ENCODE measurements at places on chromosomes 2 and 18. TPM values are rescaled to one million over a fixed set of nuclear protein-coding genes. Genes with fewer than 3 reads are reported as not detected.

Gene VWA3B
- not detected for total RNA-seq

Gene ELOA2
- not detected for total RNA-seq

DNA sequence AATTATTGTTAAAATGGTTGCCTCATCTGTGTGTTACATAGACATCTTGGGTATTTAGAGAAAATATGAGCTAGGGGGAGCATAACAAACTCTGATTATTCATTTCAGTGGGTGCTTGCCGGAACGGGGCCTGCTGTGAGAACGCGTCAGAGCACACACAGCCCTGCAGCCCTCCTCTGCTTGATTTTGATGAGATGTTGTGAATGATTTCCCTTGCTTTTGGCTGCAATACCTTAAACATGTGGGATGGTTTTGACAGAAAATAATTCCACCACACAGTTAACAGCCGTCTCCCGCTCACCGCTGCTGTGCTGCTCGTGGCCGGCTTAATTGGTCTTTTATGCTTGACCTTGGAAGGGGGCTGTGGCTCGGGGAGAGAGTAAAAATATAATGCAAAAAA, 49.9 kb upstream of the TXNDC2 start:
- no peaks in the 10 kb centered on the region for H3K36me3 ChIP-seq
- no peak overlapping the region for H3K4me3 ChIP-seq
- DNase-seq, result no peak
- H3K4me1 ChIP-seq, result peaks cover 38% of the 10 kb centered on the region
- no peaks in the 10 kb centered on the region for H3K27me3 ChIP-seq
- H3K27ac ChIP-seq, result no peak overlapping the region

GRCh38 chr2:143524119-143524553, 394.9 kb downstream of the ARHGAP15 start:
- no peaks in the 10 kb centered on the region for H3K36me3 ChIP-seq
- no peaks in the 10 kb centered on the region for H3K4me1 ChIP-seq
- no peaks in the 10 kb centered on the region for H3K27me3 ChIP-seq
- H3K27ac ChIP-seq, result no peak overlapping the region
- DNase-seq, result no peak
- H3K4me3 ChIP-seq, result no peak overlapping the region

DNA sequence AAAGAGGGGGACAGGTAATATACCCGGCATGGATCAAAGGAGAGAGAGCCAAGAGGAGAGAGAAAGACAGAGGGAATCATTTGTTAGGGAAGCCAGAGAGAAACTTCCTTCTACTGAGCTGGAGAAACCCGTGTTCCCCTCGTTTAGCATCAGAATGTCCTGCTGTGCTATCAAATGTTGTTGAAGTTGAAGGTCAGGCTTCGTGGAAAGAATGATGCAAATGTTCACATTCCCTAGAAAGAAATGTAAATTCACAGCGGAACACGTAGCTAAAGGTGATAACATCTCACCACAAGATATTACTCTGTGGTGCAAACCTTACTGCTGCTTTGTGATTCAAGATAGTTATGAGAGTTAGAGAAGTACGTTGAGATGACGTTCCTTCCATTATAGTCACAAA, 258.1 kb downstream of the LNPK start:
- H3K27ac ChIP-seq, result no peak overlapping the region
- no peak overlapping the region for H3K4me3 ChIP-seq
- no peaks in the 10 kb centered on the region for H3K27me3 ChIP-seq
- H3K36me3 ChIP-seq, result no peaks in the 10 kb centered on the region

- no peak within 1 kb of the TSS for H3K27ac ChIP-seq
- peaks cover 3% of the 10 kb centered on the region for H3K27me3 ChIP-seq
- no peak for DNase-seq
- no peak within 1 kb of the TSS for H3K4me3 ChIP-seq
- H3K4me1 ChIP-seq, result peaks cover 8% of the 10 kb centered on the region
These were observed at the start of gene ARHGEF4 for GRCh38 chr2:130836501-130837174. Gene ARHGEF4, plus strand, starts transcription at chr2:130836914. Its CDS starts 40 bp downstream, at chr2:130836954.

DNA sequence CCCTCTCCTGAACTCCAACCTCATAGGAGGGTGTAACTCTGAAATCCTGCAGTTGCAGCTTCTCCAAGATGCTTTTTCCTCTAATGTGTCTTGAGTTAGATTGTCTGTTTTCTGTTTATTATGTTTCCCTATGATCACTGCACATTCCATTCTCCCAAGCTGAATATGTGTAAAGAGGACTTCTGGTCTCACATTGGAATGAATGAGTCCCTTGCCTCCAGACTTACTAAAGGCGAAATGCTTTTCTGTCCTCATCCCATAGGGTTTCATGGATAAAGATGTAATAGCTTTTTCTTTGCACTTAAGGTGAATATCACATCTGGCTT, 35.5 kb upstream of the CYP27A1 start:
- no peaks in the 10 kb centered on the region for H3K27me3 ChIP-seq
- H3K36me3 ChIP-seq, result peaks cover 30% of the 10 kb centered on the region
- peak overlapping the region; percentile 68 for H3K27ac ChIP-seq

- no peak for DNase-seq
- H3K4me1 ChIP-seq, result no peaks in the 10 kb centered on the region
- no peak overlapping the region for H3K27ac ChIP-seq
These were observed 181.7 kb upstream of the SH3BP4 start for GRCh38 chr2:234770031-234770506.

- no peak overlapping the region for H3K4me3 ChIP-seq
- H3K36me3 ChIP-seq, result no peaks in the 10 kb centered on the region
- no peak for DNase-seq
- no peaks in the 10 kb centered on the region for H3K27me3 ChIP-seq
- peaks cover under 1% of the 10 kb centered on the region for H3K4me1 ChIP-seq
- no peak overlapping the region for H3K27ac ChIP-seq
These were observed 152.8 kb downstream of the L3MBTL4 start for GRCh38 chr18:6261938-6262337.

- H3K4me3 ChIP-seq, result no peak overlapping the region
- no peaks in the 10 kb centered on the region for H3K36me3 ChIP-seq
- H3K27ac ChIP-seq, result no peak overlapping the region
These were observed 47.0 kb downstream of the ARMC9 start for GRCh38 chr2:231245249-231246094.

- peaks cover 9% of the 10 kb centered on the region for H3K36me3 ChIP-seq
- H3K27me3 ChIP-seq, result no peaks in the 10 kb centered on the region
- H3K4me1 ChIP-seq, result no peaks in the 10 kb centered on the region
- H3K4me3 ChIP-seq, result no peak overlapping the region
- no peak overlapping the region for H3K27ac ChIP-seq
- DNase-seq, result peak; percentile 50
These were observed 9.8 kb downstream of the BOLA3 start for GRCh38 chr2:74137651-74138599.

DNA sequence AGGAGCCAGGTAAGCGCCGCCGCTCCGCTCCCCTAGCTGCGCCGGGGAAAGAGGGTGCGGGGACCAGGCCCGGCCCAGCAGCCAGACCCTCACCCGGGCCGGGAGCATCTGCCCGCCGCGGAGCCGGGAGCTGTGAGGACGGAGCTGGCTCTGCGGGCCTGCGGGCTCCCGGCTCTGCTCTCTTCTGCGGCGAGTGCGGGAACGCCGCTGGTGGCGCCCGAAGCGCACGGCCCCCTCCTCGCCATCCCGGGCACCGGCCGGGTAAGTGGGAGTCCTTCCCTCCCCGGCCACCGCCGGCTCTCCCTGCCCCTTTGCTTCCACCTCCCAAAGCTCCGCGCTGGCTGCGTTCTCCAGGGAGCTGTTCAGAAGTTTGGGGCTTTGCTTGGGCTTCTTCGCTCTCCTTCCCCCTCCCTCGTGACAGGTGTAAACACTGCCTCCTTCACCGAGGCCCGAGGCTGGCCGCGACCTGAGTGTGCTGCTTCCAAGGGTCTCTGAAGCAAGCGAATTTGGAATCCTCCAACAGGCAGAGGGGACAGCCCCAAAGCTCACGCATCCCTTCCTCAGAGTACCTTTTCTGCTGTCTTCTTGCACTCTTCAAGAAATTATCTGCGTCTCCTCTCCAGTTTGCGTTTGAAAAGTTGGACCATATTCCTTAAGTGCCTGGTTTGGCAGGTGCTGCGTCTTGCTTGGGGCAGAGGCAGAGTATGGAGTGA, 632 bp downstream of the AFTPH start:
- no peaks in the 10 kb centered on the region for H3K4me1 ChIP-seq
- H3K27me3 ChIP-seq, result no peaks in the 10 kb centered on the region
- no peak for DNase-seq
